ENCODE measurements at places on chromosomes 1 and 21.

DNA sequence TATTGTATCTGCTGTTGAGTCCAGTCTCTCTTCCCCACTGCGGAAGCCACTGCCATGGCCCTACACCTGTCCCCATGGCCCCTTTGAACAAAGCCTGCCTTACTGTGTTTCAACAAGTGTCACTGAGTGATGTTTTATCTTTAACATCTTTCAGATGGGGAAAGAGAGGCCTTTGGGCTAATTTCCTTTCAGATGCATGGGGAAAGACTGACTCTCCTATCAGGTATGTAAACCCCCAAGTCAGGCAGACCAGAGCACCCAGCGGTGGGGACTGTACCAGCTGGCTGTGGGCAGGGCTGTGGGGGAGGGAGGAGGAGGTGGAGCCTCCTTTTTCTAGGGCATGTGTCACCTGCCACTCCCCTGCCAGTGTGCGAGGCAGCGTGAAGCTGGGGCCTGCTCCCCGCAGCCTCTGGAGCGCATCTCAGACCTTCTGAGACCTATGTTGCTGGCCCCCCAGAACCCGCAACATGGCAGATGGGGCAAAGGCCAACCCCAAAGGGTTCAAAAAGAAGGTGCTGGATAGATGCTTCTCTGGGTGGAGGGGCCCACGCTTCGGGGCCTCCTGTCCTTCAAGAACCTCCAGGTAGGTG lies at the start of gene PLA2G2F:
Gene PLA2G2F, plus strand, starts transcription at position 363 of the 590 bp plus-strand sequence. Its CDS starts 105 bp downstream, at position 468.
- no peak for DNase-seq
- no peak within 1 kb of the TSS for H3K27ac ChIP-seq
- no peaks in the 10 kb centered on the region for H3K4me1 ChIP-seq
- no peak within 1 kb of the TSS for H3K4me3 ChIP-seq
- peaks cover 3% of the 10 kb centered on the region for H3K27me3 ChIP-seq

DNA sequence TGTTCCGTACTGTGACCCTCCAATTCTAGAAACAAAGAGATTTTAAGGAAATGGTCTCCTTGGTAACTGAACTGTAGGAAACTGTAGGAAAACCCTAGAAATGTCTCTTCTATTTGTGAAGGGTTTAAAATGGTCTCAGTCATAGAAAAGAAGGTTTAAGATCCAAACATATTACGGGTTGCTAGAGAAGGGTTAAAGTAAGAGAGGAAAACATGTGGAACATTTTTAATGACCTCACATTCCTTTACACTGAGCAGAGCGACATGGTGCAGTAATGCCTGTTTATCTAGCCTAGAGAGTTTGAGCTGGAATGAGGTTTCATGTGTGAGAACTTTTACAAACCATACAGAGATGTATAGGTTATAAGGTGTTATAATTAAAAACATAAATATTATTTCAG lies 36.9 kb upstream of the C1orf105 start:
- peak; percentile 83 for DNase-seq
- no peaks in the 10 kb centered on the region for H3K27me3 ChIP-seq
- no peak overlapping the region for H3K4me3 ChIP-seq

- no peak overlapping the region for H3K4me3 ChIP-seq
- H3K27ac ChIP-seq: no peak overlapping the region
- DNase-seq: no peak
- H3K27me3 ChIP-seq: no peaks in the 10 kb centered on the region
- no peaks in the 10 kb centered on the region for H3K36me3 ChIP-seq
Observed at GRCh38 chr1:109388884-109389637, 8.7 kb downstream of the SORT1 start.

GRCh38 chr21:16589006-16589898 lies 859.5 kb downstream of the USP25 start:
- DNase-seq: no peak
- H3K4me1 ChIP-seq: peaks cover 14% of the 10 kb centered on the region
- peak overlapping the region; percentile 63 for H3K4me3 ChIP-seq
- peak overlapping the region; percentile 89 for H3K27ac ChIP-seq

DNA sequence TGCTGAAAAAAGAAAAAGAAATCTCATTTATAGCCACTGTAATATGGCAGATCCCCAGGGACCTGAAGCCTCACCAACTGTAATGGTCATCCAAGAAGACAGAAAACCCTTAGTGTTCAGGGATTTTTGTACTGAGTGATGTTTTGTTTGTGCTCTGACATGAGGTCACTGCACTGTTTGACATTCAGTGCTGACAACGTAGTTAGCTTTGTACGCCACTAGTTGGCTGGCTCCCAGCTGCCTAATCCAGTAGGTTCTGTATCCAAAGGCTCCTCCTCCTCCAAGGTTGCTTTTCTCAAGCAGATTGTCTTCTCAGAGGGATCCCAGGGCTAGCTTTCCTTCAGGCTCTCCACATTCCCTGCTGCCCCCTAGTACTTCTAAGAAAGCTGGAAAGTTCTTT lies 9.5 kb upstream of the YRDC start:
- H3K27ac ChIP-seq: no peak overlapping the region
- H3K36me3 ChIP-seq: peaks cover 22% of the 10 kb centered on the region
- no peaks in the 10 kb centered on the region for H3K27me3 ChIP-seq

DNA sequence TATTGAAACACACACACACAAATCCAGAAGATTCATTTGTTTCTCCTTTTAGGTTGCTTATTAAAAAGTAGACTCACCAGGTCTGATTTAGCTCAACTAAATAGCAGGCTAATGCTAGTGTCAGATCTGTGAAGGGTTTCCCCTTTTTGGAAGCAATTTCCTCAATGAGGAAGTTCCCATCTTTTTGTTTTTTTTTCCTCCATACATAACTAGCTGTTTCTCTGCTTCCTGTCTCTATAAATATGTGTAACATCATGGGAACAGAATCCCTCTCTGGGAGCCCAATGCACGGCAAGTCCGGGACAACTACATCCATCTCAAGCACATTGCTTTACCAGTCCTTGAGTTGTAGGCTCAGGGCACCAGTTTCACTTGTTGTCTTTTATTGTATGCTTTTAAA lies 1421.1 kb downstream of the PLA2G4A start:
- H3K27ac ChIP-seq: no peak overlapping the region
- H3K4me1 ChIP-seq: no peaks in the 10 kb centered on the region

- no peaks in the 10 kb centered on the region for H3K36me3 ChIP-seq
- H3K4me1 ChIP-seq: no peaks in the 10 kb centered on the region
- no peak for DNase-seq
Observed at GRCh38 chr1:48002142-48002541, 5.0 kb upstream of the TRABD2B start.

- no peaks in the 10 kb centered on the region for H3K4me1 ChIP-seq
- peaks cover 97% of the 10 kb centered on the region for H3K27me3 ChIP-seq
- H3K4me3 ChIP-seq: no peak overlapping the region
- H3K27ac ChIP-seq: no peak overlapping the region
- DNase-seq: no peak
Observed at GRCh38 chr1:90723590-90724108, 6.5 kb upstream of the BARHL2 start.

GRCh38 chr1:86703696-86704457 lies 499 bp upstream of the SH3GLB1 start:
- peak overlapping the region; percentile 92 for H3K4me3 ChIP-seq
- no peaks in the 10 kb centered on the region for H3K36me3 ChIP-seq
- no peaks in the 10 kb centered on the region for H3K27me3 ChIP-seq
- DNase-seq: peak; percentile 8

DNA sequence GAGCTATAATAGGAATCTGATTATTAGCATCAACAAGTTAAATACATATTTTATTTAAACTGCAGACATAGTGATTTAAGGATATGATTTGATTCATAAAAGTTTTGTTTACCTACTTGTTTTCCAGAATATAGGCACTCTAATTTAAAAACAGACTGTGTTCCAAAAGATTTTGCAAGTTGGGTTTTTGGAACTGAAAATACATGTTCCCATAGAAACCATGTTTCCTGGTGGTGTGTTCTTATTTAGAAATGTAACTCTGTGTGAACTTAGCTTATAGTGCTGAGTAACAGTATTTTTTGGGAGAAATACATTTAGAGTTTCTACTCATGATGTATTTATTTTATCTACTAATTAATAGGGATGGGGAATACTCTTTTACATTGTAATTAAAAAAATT lies 21.8 kb downstream of the USP25 start:
- H3K4me1 ChIP-seq: peaks cover 6% of the 10 kb centered on the region
- no peak overlapping the region for H3K27ac ChIP-seq
- H3K4me3 ChIP-seq: no peak overlapping the region
- H3K36me3 ChIP-seq: no peaks in the 10 kb centered on the region
- DNase-seq: no peak

GRCh38 chr1:107843989-107844388 lies 121.0 kb downstream of the VAV3 start:
- no peaks in the 10 kb centered on the region for H3K36me3 ChIP-seq
- no peak overlapping the region for H3K27ac ChIP-seq
- no peaks in the 10 kb centered on the region for H3K27me3 ChIP-seq
- no peaks in the 10 kb centered on the region for H3K4me1 ChIP-seq
- no peak for DNase-seq

- H3K27me3 ChIP-seq: no peaks in the 10 kb centered on the region
- H3K4me1 ChIP-seq: peaks cover 32% of the 10 kb centered on the region
Observed at GRCh38 chr1:67839826-67840225, 6.6 kb upstream of the GNG12 start.

DNA sequence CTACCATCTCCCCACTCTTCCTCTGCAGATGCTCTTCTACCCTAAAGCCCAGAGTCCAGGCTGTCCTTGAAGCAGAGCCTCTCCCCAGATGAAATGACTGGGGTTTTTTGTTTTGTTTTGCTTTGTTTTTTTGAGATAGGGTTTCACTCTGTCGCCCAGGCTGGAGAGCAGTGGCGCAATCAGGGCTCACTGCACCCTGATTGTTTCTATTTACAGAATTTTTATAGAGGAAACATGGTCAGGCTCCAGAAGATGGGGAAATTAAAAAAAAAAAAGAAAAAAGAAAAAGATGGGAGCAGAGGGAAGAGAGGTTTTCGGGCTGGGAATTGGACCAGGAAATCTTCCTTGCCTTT lies 43.7 kb upstream of the ZNF281 start:
- no peak overlapping the region for H3K27ac ChIP-seq
- no peak overlapping the region for H3K4me3 ChIP-seq
- no peaks in the 10 kb centered on the region for H3K36me3 ChIP-seq
- H3K4me1 ChIP-seq: no peaks in the 10 kb centered on the region

- no peaks in the 10 kb centered on the region for H3K27me3 ChIP-seq
- no peaks in the 10 kb centered on the region for H3K36me3 ChIP-seq
- no peak for DNase-seq
- peaks cover 4% of the 10 kb centered on the region for H3K4me1 ChIP-seq
Observed at GRCh38 chr1:184116287-184116686, 64.8 kb downstream of the TSEN15 start.

- H3K27me3 ChIP-seq: no peaks in the 10 kb centered on the region
- DNase-seq: no peak
- H3K4me1 ChIP-seq: no peaks in the 10 kb centered on the region
- H3K36me3 ChIP-seq: no peaks in the 10 kb centered on the region
- H3K27ac ChIP-seq: no peak overlapping the region
Observed at GRCh38 chr1:171265686-171266085, 17.4 kb downstream of the FMO1 start.

- H3K4me3 ChIP-seq: no peak overlapping the region
- no peak for DNase-seq
- peaks cover 5% of the 10 kb centered on the region for H3K36me3 ChIP-seq
- H3K27me3 ChIP-seq: no peaks in the 10 kb centered on the region
Observed at GRCh38 chr1:192998536-192998935, 60.6 kb downstream of the UCHL5 start.

- H3K27me3 ChIP-seq: no peaks in the 10 kb centered on the region
- peak; percentile 83 for DNase-seq
- no peaks in the 10 kb centered on the region for H3K4me1 ChIP-seq
- H3K27ac ChIP-seq: no peak overlapping the region
- H3K4me3 ChIP-seq: no peak overlapping the region
Observed at GRCh38 chr21:28111151-28111619, 881.5 kb downstream of the LTN1 start.

GRCh38 chr1:241336335-241336734 lies 20.7 kb downstream of the RGS7 start:
- H3K27ac ChIP-seq: no peak overlapping the region
- H3K36me3 ChIP-seq: no peaks in the 10 kb centered on the region
- DNase-seq: no peak
- H3K27me3 ChIP-seq: no peaks in the 10 kb centered on the region
- no peaks in the 10 kb centered on the region for H3K4me1 ChIP-seq

DNA sequence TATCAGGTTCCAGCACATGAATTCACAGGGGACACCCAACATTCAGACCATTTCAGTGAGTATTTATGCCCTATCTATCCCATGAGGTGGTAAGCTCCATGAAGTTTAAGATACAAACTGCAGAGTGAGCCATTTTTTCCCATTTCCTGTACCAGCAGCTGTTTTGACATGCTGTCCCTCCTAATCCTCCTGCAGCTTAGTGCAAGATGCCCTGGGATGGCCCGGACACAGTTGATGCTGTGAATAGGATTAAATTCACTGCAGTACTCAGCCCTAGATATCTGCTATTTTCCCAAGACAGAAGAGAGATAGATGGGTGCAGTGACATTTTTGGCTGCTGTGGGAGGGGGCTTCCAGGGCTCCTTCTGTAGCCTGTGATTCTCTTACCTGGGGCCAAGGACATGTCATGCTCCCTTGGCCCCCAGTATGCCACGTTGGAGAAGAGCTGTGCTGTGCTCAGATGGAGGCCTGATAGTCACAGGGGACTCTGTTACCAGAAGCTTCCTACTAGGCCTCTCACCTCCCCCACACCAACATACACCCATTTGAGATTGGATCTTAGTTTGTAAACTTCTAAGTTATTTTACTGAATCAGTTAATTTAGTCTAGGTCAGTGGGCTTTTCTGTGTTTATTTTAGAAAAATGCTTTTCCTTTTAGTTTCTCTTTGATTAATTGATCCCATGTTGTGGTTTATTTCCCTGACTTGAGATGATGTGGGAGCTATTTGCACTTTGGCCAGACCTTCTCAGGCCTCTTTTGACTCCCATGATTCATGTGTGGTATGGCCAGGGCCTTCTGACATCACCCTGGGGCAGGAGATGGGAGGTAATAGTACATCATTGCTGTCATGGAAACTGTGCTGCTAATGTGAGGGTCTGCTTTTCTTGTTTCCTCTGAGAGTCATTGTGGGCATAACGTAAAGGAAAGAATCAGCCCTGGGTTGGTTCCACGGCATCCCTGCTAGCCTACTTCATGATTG lies 92.6 kb downstream of the ST3GAL3 start:
- no peaks in the 10 kb centered on the region for H3K36me3 ChIP-seq
- H3K27ac ChIP-seq: peak overlapping the region; percentile 41
- no peak overlapping the region for H3K4me3 ChIP-seq
- peaks cover 20% of the 10 kb centered on the region for H3K4me1 ChIP-seq
- peak; percentile 98 for DNase-seq
